ENCODE measurements at places on chromosomes 1 and 21. TPM values are rescaled to one million over a fixed set of nuclear protein-coding genes. Genes with fewer than 3 reads are reported as not detected.

Gene CASZ1
- 3.5 TPM for total RNA-seq

Gene CDC73
- total RNA-seq, result 20.6 TPM

Gene E2F2
- 79.9 TPM for total RNA-seq

Gene HSD3B1
- 0.67 TPM for total RNA-seq

Gene MPC2
- 78.8 TPM for total RNA-seq

Gene OR2W3
- total RNA-seq, result 13.4 TPM

GRCh38 chr21:31520561-31521098 lies 138.9 kb upstream of the SOD1 start:
- no peak for DNase-seq

DNA sequence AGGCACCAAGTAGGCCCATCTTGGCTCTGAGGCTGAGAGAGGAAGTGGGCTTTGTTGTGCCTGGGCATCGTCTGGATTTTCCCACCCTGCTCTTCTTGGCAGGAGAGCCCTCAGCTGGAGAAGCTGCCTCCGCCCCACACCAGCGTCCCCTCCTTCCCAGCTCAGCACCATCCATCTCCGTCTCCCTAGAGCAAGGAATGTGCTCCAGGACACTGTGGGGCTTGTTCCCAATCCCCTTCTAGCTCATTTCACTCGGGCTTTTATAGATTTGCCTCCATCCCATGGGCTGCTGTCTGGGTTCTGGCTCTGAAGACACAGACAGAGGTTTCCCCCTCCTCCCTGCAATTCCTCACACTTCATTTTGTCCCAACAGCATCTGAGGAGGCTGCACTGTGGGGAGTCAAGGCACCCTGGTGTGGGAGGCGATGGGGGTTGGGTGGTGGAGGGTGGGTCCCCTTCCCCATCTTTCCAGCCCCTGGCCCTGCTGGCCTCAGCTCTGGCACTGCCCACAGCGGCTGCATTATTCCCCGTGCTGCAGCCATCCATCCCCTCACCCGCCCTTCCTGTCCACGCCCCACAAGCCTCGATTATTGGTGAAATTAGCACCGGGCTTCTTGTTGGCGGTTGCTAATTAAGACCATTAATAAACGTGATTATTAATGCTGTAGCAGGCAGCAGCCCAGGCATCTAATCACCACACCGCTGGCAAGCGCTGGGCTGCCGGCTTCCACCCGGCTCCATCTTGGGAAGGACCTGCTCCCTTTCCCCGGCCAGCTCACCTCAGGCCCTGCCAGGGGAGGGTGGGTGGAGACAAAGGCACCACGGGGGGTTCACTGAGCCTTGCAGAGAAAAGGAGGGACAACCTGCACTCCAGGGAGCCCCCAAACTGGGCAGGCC lies 21.7 kb downstream of the RHBG start:
- DNase-seq, result no peak

GRCh38 chr21:33332143-33332542 lies 7.4 kb downstream of the IFNAR1 start:
- DNase-seq, result no peak

GRCh38 chr1:101162736-101163735 lies 73.8 kb upstream of the S1PR1 start:
- DNase-seq, result no peak

DNA sequence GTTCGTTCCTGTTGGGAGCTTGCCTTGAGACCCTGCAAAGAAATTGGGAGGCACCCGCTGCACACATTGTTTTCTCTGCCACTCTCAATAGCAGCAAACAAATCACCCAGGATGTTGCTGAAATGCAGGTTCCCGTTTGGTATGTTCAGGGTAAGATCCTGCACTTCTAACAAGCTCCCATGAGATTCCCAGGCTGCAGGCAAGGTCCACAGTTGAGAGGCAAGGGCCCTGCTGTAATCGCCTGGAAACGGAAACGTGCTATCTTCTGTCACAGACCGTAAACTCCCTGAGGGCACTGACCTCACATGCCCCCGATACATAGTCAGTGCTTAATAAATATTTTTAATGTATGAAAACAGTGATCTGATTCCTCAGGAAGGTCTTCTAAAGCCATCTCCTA lies 37.8 kb downstream of the XCL1 start:
- DNase-seq, result no peak

GRCh38 chr1:159707472-159708260 lies 6.7 kb downstream of the CRP start:
- no peak for DNase-seq

DNA sequence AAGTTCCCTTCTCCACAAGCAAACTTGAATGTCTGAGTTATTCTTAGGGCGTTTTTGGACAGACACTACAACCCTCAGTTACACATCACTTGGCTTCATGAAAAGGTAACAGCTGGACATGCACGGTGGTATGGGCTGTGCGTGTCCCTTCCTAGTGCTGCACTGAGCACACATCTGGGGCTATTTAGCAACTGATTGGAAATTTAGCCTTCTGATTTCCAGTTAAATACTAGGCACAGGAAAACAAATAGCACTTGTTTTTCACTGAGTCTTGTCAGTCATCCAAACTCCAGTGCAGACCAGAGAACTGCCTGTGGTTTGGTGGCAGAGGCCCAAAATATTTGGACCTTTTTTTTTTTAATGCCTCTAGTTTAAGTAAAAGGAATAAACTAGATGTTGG lies 134.7 kb downstream of the TGFBR3 start:
- DNase-seq, result no peak

DNA sequence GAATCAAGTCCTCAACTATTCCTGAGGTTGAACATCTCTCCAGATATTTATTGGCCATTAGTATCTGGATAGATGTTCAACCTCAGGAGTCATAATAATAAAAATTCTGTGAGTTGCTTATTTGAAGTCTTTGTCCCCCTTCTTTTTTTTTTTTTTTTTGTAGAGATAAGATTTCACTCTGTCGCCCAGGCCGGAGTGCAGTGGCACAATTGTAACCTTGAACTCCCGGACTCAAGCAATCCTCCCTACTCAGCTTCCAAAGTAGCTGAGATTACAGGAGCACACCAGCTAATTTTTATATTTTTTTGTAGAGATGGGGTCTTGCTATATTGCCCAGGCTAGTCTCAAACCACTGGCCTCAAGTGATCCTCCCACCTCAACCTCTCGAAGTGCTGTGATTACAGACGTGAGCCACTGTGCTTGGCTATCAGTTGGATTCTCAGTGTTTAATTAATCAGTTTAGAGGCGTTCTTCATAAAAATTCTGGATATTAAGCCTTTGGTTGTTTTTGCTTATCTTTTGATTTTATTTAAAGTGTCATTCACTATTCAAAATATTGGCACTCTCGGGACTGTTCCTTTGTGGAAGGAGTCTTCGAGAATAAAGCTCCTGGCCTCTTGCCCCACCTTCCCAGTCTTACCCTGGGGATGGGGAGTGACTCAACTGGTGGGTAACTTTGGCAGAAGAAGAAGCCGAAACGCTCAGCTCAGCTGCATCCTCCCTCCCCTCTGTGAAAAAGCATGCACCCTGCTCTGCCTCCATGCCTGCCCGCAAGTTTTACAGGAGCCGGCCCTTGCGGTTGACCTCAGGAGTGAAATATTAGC lies 11.2 kb upstream of the HYI start:
- no peak for DNase-seq

- DNase-seq, result no peak
These were observed 21.4 kb downstream of the GNB1 start for GRCh38 chr1:1869469-1869868.
